CD4-positive, alpha-beta T cell treated with Interleukin-15 for 4 hours (primary cell): ENCODE measurements at places on chromosomes 16 and 17.

GRCh38 chr16:47018223-47018891 lies 44.9 kb upstream of the DNAJA2 start:
- DNase-seq, result peak; percentile 48

GRCh38 chr16:88478889-88479792 lies 26.1 kb downstream of the ZFPM1 start:
- DNase-seq, result no peak

- no peak for DNase-seq
Observed at GRCh38 chr17:36493956-36494355, 7.5 kb downstream of the ZNHIT3 start.

GRCh38 chr17:44137891-44138709 lies 3.6 kb upstream of the HROB start:
- peak; percentile 53 for DNase-seq

DNA sequence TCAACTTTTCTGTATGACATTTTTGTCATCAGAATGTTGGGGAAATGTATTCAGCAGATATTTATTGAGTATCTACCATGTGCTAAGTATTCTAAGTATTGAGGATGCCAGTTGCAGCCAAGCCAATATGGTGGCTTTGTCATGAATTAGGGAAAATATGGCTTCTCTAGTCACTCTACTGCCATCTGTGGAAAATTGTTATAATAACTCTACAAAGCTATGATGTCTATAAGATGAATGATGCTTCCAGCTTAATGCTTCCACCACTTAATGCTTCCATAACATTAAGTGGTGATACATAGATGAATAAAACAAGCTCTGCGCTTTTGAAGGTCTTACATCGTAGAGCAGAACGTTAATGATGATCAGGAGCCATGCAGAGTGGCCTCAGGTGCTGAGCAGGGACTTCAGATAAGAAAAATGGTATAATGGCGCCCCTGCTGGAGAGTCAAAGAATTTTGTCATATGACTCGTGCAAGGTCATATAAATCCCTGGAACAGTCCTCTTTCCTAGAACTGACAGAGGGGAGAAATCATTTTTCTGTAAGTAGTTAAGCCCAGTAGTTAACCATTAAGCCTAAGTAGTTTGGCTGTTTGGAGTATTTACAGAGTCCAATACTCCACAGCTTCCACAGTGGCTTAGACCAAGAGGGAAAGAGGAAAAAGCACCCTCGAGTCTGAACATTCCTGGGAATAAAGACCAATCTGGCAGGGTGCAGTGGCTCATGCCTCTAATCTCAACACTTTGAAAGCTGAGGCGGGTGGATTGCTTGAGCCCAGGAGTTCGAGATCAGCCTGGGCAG lies 2.7 kb upstream of the TMIGD1 start:
- peak; percentile 74 for DNase-seq

DNA sequence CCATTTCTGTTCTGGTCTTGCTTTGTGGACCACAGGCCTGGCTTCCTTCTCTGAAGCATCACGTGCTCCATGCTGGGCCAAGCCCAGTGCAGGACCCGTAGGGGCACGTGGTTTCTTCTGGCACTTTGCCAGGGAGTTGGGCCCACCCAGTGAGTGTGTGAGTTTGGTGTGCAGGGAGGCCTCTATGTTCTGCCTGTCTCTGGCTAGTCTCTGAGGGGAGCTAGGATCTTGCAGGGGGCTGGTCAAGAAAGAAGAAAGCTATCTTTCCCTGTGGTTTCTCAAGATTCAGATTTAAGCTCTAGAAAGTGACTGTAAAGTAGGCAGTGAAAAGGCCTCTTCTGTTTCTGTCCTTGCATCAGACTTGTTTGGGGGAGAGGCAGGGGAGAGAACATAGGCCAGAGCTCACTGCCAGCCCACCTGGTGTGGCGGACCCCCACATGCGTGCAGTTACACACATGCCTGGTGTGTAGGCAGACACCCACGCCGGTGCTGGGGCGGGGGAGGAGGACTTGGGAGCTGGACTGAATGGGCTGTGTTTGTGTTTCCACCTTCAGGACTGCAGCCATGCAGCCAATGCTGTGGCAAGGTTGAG lies 11.8 kb downstream of the LASP1 start:
- peak; percentile 42 for DNase-seq

DNA sequence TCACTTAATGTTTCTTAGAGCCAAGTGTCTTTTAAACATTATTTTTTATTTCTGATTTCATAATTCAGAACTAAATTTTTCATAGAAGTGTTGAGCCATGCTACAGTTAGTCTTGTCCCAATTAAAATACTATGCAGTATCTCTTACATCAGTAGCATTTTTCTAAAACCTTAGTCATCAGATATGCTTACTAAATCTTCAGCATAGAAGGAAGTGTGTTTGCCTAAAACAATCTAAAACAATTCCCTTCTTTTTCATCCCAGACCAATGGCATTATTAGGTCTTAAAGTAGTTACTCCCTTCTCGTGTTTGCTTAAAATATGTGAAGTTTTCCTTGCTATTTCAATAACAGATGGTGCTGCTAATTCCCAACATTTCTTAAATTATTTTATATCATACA lies 13.6 kb upstream of the BCAS3 start:
- DNase-seq, result no peak

DNA sequence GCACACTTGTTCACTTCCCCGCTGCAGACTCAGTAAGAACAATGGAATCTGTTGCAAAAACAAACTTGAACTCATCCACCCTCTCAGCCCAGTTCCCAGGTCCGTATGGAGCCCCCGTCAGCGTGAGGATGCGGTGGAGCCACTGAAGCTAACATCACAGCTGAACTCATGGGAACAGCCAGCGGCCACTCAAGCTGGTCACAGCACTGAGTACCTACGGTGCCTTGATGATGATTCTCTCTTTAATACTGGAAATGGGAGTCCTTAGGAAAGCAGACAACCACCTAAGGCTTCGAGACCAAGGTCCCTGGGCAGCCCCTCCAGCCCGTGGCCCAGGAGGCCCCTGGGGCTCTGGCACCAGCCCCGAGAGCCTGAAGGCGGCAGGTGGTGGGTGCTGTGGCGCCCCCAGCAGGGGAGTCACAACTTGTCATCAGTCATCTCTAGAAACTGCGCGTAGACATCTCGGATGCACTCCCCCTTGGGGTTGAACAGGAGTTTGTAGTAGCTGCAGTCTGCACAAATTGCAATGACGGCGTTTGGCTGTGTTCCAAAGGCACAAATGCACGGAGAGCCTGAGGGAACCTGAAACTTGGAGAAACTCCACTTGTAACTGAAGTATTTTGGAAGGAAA lies 31.0 kb upstream of the RHOT1 start:
- DNase-seq, result peak; percentile 30

- no peak for DNase-seq
Observed at GRCh38 chr16:22751104-22751667, 62.8 kb upstream of the HS3ST2 start.

DNA sequence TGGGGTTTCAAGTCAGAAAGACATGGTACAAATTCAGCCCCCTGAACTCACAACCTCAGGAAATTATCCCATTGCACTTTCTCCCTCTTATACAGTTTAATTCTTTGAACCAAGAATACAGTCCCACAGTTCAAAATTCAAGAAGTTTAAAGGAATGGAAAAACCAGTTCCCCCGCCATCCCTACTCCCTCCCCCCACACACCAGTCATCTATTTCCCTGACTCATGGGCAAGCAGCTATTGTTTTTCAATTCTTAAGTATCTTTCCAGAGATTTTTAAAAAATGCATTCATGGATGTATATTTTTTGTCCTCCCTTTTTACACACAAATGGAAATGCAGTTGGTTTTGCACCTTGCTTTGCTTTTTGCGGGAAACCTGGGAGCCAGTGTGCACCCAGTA lies 7.3 kb downstream of the SYCE1L start:
- DNase-seq, result no peak

- DNase-seq, result no peak
Observed at GRCh38 chr16:1809281-1809801, 15.8 kb upstream of the IGFALS start.

GRCh38 chr17:64497565-64498035 lies 746 bp upstream of the POLG2 start:
- DNase-seq, result no peak

- no peak for DNase-seq
Observed at GRCh38 chr16:88967830-88968588, 9.0 kb downstream of the CBFA2T3 start.

GRCh38 chr17:57980522-57980921 lies 7.5 kb downstream of the VEZF1 start:
- DNase-seq, result no peak

DNA sequence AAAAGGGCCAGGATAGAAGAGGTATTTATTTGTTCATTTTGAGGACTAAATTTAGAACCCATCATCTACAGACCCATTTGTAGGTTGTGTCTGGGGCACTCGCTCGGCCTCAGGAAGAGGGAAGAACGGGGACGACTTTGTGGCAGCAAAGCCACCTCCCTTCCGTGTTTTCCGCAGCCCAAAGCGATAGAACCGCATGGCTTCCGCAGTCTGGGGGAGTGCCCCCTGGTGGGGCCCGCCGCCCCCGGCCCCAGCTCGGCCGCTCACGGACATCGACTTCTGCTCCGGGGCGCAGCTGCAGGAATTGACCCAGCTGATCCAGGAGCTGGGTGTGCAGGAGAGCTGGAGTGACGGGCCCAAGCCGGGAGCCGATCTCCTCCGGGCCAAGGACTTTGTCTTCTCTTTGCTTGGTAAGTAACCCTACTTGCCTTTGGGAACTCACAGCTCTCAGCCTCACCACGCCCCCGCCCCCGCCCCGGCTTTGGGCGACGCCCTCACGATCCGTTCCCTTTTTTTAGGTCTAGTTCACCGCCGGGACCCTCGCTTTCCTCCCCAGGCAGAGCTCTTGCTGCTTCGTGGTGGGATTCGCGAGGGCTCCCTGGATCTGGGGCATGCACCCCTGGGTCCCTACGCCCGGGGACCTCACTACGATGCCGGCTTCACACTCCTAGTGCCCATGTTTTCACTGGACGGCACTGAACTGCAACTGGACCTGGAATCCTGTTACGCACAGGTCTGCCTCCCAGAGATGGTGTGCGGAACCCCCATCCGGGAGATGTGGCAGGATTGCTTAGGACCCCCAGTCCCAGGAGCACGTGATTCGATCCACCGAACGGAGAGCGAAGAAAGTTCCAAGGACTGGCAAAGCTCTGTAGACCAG lies 681 bp downstream of the TMEM102 start:
- peak; percentile 53 for DNase-seq

- DNase-seq, result no peak
Observed at GRCh38 chr17:30554839-30555751, 77.9 kb downstream of the GOSR1 start.

DNA sequence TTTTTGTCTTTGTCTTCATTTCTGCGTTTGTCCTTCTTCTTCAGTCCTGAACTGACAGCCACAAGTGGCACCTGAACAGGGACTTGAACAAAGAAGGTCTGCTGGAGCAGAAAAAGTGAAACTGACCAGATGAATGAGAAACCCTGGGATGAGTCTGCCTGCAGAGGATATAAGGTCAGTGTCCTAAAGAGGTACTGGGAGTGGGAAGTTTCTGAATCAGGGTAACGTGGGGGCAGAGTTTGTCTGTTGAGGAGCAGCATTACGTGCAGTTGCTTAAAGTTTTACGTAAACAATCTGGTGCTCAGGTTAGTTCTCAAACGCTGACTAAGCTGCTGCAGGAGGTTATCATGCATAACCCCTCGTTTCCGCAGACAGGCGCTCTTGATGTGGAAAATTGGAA lies 2057.6 kb downstream of the TP53TG3F start:
- no peak for DNase-seq

- no peak for DNase-seq
Observed at GRCh38 chr16:31713945-31714902, 159.4 kb upstream of the ZNF267 start.

DNA sequence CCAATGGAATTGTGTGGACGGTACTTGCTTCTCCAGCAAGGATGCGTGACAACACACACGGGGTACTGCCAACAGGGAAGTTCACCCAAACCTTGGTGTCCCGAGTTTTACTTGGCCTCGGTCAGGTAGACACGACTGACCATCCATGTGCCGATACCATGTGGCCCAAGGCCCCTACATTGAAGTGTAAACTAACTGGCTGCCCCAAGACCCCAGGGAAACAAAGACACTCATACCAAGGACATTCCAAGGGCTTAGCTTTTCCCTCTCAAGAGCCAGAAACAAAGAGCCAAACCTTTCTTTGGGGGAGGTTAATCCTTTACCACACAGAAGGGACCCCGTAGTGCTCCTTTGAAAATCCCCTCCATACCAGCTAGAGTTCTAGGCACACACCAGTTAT lies 215.9 kb upstream of the TNRC6C start:
- no peak for DNase-seq

- no peak for DNase-seq
Observed at GRCh38 chr17:3030096-3030495, 33.3 kb downstream of the OR1D5 start.
